ENCODE measurements at places on chromosomes 2 and 18. TPM values are rescaled to one million over a fixed set of nuclear protein-coding genes. Genes with fewer than 3 reads are reported as not detected.

The PRKAG3 gene
- total RNA-seq: not detected

The UGT1A10 gene
- not detected for total RNA-seq

The ORMDL1 gene
- 19.4 TPM for total RNA-seq

The CRYBA2 gene
- not detected for total RNA-seq

The CHRNG gene
- not detected for total RNA-seq

GRCh38 chr2:224584785-224585210, 365 bp downstream of the CUL3 start:
- DNase-seq: peak; percentile 74

GRCh38 chr18:48983793-48984437, 33.1 kb upstream of the SMAD7 start:
- DNase-seq: peak; percentile 78

DNA sequence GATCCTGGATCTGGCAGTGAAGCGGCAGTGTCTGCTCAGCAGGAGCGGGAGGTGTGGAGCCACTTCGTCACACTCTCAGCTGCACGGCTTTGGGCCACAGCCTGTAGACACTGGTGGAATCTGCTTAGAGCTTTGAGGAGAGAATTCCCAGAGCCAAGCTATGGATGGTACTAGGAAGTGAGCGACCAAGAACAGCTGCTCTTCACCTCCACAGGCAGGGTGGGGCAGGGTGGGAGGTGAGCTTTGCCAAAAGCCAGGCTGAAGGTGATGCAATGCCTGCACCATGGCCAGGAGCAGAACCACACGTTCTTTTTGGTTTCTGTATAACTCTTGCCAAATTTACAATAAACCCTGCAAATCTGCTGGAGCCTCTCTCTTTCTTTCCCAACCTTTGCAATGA, 226.1 kb downstream of the ANKRD30B start:
- no peak for DNase-seq

The TEKT4 gene
- not detected for total RNA-seq

The ALS2 gene
- total RNA-seq: 29.5 TPM

The MRPL53 gene
- 159 TPM for total RNA-seq

GRCh38 chr2:120590841-120591240, 144.8 kb upstream of the GLI2 start:
- no peak for DNase-seq

The RIT2 gene
- total RNA-seq: not detected

- no peak for DNase-seq
Measured at GRCh38 chr2:197028633-197029032, 102.1 kb upstream of the PGAP1 start.

- DNase-seq: no peak
Measured at GRCh38 chr18:44871771-44872170, 191.1 kb downstream of the SETBP1 start.

GRCh38 chr2:85840091-85840490, 48.7 kb downstream of the ST3GAL5 start:
- DNase-seq: no peak

The RAX gene
- not detected for total RNA-seq

GRCh38 chr2:233668605-233669260, 3.0 kb upstream of the UGT1A9 start:
- no peak for DNase-seq

- no peak for DNase-seq
Measured at GRCh38 chr2:11389551-11390398, 45.3 kb upstream of the ROCK2 start.

The MC4R gene
- not detected for total RNA-seq

- no peak for DNase-seq
Measured at GRCh38 chr2:38466876-38467767, 90.0 kb upstream of the ATL2 start.

GRCh38 chr2:8249141-8249540, 432.7 kb upstream of the ID2 start:
- DNase-seq: no peak

DNA sequence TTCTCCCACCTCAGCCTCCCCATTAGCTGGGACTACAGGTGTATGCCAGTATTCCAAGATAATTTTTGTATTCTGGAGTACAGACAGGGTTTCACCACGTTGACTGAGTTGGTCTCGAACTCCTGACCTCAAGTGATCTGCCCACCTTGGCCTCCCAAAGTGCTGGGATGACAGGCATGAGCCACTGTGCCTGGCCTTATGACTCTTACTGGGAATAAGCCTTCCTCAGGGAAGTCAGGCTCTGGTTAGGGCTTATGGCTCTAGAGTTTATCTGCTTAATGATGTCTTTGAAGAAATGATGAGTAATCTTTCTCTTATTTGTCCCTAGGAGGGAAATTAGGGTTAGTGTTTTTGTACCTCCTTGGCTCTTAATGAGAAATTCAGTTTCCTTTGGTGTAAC, 187.7 kb downstream of the FAM210A start:
- DNase-seq: no peak

GRCh38 chr18:50203801-50204604, 9.1 kb upstream of the MYO5B start:
- no peak for DNase-seq

DNA sequence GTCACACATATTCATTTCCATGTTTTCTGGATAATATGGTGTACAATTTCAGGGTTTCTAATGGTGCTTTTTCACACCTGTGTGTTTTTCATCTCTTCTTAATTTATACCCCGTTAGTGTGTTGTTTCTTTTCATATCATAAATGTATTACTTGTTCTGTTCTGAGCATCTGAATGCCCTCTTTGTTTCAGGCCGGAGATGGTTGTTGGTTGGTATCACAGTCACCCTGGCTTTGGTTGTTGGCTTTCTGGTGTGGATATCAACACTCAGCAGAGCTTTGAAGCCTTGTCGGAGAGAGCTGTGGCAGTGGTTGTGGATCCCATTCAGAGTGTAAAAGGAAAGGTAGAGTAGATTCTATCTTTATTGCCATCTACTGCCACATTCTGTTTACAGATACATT, 45.1 kb upstream of the TBR1 start:
- DNase-seq: no peak

DNA sequence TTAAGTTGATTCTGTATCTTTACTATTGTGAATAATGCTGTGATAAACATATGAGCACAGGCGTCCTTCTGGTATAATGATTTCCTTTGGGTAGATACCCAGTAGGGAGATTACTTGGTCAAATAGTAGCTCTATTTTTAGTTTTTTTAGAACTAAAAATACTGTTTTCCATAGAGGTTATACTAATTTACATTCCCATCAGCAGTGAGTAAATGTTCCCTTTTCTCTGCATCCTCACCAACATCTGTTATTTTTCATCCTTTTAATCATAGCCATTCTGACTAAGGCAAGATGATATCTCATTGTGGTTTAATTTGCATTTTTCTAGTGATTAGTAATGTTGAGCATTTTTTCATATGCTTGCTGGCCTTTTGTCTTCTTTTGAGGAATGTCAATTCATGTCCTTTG, 35.1 kb downstream of the PMS1 start:
- DNase-seq: no peak

DNA sequence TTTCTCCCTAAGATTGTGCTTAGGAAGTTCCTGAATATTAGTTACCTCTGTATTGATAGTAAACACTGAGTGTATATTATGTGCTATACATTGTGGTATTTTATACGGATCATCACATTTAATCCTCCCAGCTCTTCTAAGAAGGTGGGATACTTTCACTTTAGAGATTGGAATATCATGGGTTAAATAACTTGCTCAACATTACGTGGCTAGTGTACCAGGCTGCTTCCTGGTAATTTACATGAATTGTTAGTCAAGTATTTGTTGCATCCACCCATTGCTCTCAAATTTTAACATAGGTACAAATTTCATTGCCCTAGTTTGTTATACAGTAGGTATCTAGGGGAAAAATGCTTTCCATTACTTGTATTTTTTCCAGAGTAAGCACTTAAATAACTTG, 21.4 kb downstream of the FAM98A start:
- no peak for DNase-seq

DNA sequence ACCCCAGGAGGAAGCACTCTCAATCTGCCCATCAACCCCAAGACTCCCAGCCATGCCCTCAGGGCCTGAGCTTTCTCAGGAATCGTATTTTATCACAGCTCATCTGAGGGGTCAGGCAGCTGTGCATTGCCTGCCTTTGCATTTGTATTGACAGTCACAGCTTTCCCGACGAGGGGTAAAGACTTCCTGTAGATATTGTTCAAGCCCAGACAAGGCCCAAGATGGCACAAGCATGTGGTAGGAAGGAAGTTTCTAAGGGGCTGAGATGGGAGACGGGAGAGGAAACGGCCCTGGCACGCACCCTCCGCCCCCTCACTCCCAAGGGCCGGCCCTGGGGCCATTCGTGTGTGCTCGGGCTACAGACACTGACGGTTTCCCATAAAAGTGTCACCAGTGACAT, 34.2 kb upstream of the PRLH start:
- no peak for DNase-seq

The GALNT3 gene
- 0.19 TPM for total RNA-seq

DNA sequence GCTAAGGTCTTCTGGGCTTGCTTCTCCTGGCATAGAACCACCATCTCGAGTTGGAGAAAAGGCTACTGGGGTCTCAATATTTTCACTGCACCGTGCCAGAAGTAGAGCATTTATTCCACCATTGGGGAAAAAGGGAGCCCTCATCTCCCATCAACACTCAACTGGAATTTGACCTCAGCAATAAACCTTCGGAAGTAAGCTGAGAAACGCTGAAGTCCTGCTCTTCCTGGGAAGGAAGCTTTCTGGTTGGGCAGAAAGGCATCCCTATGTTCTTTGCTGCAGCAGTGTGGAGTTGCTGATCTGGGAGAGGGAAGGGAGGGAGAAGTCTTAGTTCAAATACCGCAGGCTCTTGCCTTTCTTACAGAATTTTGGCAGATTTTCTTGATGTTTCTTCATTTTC, 368.8 kb downstream of the NUP35 start:
- no peak for DNase-seq

DNA sequence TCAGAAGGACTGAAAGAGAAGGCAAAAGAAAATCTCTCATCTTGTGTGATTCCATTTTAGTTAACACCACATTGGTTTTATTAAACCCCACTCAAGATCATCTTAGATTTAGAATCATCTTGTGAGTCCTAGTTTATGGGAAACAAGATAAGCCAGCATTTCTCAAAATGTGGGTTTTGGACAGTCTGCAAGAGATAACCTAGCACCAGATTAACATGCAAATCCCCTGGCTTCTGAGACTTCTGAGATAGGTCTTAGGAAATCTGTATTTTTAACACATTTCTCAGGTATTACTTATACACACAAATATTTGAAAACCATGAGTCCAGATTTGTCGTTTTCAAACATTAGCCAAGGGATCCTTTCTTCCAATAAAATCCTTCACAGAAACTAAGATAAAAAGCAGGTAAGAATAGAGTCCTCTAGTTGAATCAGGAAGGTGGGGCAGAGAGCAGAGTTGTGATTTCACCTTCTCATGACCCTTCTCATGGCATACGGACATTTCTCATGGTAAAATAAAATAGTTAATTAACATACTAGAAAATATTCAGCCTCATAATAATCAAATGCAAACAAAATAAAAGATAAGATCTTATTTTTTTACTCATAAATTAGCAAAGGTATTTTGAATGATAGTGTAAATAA, 287.2 kb upstream of the FN1 start:
- DNase-seq: no peak

- DNase-seq: no peak
Measured at GRCh38 chr2:135685361-135685760, 56.3 kb upstream of the UBXN4 start.

DNA sequence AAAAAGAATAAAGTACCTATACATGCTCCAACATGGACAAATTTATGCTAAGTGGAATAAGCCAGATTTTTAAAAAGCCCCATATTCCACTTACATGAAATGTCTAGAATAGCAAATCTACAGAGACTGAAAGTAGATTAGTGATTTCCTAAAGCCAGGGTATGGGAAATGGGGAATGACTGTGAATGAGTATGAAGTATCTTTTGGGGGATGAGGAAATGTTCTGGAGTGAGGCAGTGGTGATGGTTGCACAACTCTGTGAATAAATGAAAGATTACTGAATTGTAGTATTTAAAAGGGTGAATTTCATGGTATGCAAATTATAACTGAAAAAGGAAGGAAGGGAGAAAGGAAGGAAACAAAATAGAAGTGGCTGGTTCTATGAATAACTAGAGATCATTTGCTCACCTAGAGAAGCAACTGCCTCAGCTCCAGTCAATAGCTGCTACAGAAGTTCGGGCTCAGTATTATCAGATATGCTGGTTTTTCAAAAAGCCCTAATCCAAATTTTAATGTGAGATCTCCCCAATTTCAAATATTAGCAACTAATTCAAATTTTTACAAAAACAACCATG, 39.3 kb downstream of the MAP3K2 start:
- no peak for DNase-seq

The TBC1D8 gene
- total RNA-seq: 51.4 TPM

DNA sequence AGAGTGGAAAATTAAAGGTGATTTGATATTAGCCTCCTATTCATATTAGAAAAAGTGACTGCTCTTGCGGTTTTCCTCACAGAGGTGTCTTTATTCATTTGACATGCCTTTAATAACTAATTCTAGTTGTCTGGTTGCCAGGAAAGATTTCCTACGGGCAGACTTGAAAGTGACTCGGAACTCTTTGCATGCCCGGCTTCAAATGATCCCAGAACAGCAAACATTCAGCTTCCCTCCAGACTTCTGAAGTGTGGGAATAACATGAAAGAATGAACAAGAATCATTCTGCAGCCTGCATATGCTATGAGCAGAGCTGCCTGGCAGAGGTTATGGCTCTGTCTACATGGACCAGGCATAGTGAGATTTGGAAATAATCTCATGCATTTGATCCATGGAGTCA, 89.6 kb upstream of the PKDCC start:
- DNase-seq: no peak

DNA sequence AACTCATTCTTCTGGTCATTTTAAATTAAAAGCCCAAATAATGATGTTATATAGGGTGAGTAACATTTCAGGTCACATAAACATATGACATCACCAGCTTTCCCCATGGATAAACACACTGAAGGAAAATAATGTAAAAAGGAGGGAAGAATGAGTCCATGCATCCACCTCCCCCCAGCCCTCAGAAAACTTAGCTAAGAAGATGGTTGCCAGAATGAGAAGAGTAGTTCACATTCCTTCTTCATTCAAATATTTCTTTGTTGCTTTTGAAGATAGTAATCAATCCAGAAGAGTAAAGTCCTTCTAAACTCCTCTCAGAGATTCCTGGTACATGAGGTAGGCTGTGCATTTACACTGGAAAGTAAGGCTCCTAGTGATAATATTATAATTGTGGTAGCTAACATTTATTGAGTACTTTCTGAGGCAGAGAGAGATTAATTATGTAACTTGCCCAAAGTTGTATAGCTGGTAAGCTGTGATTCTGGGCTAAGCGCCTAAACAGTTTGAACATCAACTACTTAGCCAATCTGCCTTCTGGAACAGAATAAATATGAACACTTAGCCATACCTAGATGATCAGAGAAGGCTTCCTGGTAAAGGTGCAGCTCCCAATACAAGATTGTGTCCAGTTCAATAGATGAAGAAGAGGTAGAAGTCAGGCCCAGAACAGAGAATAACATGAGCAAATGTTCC, 256.7 kb upstream of the FN1 start:
- no peak for DNase-seq

GRCh38 chr2:230941202-230942180, 16.4 kb upstream of the GPR55 start:
- DNase-seq: no peak

- no peak for DNase-seq
Measured at GRCh38 chr2:12096051-12096787, 349.8 kb downstream of the LPIN1 start.

The SLC40A1 gene
- total RNA-seq: 48.2 TPM

The IL36G gene
- total RNA-seq: not detected

GRCh38 chr18:26863122-26863879, 2.2 kb downstream of the AQP4 start:
- DNase-seq: peak; percentile 88

All from Right ventricle myocardium superior (tissue), 1 donor.